ENCODE measurements at places on chromosomes 7 and 10. TPM values are rescaled to one million over a fixed set of nuclear protein-coding genes. Genes with fewer than 3 reads are reported as not detected.

GRCh38 chr7:99143853-99144672 is at the start of gene SMURF1:
Gene SMURF1, minus strand, starts transcription at chr7:99144108. Its CDS starts 328 bp downstream, at chr7:99143780.
- H3K4me3 ChIP-seq, result peak within 1 kb of the TSS; percentile 95
- DNase-seq, result peak; percentile 80
- H3K4me1 ChIP-seq, result peaks cover 27% of the 10 kb centered on the region
- peak within 1 kb of the TSS; percentile 94 for H3K27ac ChIP-seq
- H3K27me3 ChIP-seq, result no peaks in the 10 kb centered on the region
- no peaks in the 10 kb centered on the region for H3K36me3 ChIP-seq

- peak overlapping the region; percentile 72 for H3K4me3 ChIP-seq
- no peaks in the 10 kb centered on the region for H3K27me3 ChIP-seq
- peak; percentile 72 for DNase-seq
- peaks cover 24% of the 10 kb centered on the region for H3K4me1 ChIP-seq
- peak overlapping the region; percentile 82 for H3K27ac ChIP-seq
- H3K36me3 ChIP-seq, result peaks cover 45% of the 10 kb centered on the region
These were observed 704 bp upstream of the ERLIN1 start for GRCh38 chr10:100186253-100187212.

Gene COL17A1
- total RNA-seq, result not detected

DNA sequence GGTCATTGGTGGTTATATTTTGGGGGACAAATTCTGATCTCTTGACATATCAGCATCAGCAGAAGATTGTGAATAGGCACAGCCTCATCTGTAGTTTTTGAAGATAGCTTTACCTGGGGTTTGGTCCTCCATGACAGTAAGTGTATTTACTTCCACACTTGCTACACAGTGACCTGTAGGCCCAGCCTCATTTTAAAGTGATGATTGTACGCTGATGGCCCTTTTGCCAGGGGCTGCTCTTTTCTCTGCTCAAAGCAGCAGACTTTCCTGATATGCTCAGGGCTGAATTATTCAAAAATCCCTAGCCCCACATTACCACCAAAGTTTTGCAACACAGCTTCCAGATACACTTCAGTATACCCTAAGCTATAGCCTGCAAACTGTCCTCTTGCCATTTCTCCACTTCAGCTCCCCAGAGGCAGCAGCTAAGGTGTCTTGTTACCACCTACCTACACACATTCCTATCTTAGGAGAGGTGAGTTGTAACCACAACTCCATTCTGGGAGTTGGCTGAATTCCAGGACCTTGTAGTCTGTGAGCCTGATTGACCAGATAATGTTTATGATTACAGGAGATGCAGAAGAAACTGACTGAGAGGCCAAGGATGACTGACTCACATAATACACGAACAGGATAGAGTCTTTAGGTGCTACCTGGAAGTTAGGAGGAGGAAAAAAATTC is 6.0 kb downstream of the ASB4 start:
- no peaks in the 10 kb centered on the region for H3K4me1 ChIP-seq
- no peak for DNase-seq
- H3K4me3 ChIP-seq, result no peak overlapping the region
- no peaks in the 10 kb centered on the region for H3K27me3 ChIP-seq
- no peak overlapping the region for H3K27ac ChIP-seq
- no peaks in the 10 kb centered on the region for H3K36me3 ChIP-seq

Gene GCK
- 0.27 TPM for total RNA-seq

Gene EPHA1
- not detected for total RNA-seq

Gene CDHR3
- 2.2 TPM for total RNA-seq

Gene TMEM236
- total RNA-seq, result 0.28 TPM

- H3K27ac ChIP-seq, result no peak overlapping the region
- no peak for DNase-seq
- H3K4me1 ChIP-seq, result no peaks in the 10 kb centered on the region
- no peaks in the 10 kb centered on the region for H3K36me3 ChIP-seq
- no peak overlapping the region for H3K4me3 ChIP-seq
- no peaks in the 10 kb centered on the region for H3K27me3 ChIP-seq
These were observed 137.2 kb upstream of the GPR22 start for GRCh38 chr7:107332488-107333269.

Gene SHTN1
- total RNA-seq, result 4.1 TPM

DNA sequence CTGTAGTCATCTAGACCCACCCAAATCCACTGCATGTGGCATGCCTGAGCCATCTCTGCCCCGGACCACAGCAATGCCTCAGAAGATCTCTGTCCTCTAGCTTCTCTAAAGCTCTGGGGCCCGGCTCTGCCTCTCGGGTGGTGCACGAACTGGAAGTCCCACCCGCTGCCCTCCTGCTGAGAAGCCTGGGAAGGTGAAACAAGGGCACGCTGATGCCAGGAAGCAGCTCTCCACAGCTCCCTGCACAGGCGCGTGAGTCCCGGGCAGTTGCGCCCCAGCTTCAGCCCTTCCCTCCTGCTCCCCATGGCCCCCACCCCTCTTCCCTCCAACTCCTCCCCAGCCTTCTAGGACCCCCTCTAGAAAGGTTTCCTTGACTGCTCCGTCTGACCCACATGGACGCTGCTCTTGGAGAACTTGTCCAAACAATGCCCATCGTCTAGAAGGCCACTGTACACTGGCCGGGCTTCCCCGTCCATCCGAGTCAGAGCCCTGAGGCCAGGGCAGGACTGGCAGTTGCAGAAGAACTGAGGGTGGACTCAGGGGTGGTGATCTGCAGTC is 12.8 kb downstream of the KCNH2 start:
- peak overlapping the region; percentile 90 for H3K27ac ChIP-seq
- no peak for DNase-seq
- no peaks in the 10 kb centered on the region for H3K27me3 ChIP-seq
- no peaks in the 10 kb centered on the region for H3K36me3 ChIP-seq
- no peaks in the 10 kb centered on the region for H3K4me1 ChIP-seq
- no peak overlapping the region for H3K4me3 ChIP-seq

Gene NRG3
- total RNA-seq, result 0.82 TPM

Data from sigmoid colon (tissue), 7 donors.